ENCODE measurements at places on chromosomes 1 and 21.

- no peak for DNase-seq
Measured at GRCh38 chr1:18776777-18777176, 82.7 kb downstream of the TAS1R2 start.

DNA sequence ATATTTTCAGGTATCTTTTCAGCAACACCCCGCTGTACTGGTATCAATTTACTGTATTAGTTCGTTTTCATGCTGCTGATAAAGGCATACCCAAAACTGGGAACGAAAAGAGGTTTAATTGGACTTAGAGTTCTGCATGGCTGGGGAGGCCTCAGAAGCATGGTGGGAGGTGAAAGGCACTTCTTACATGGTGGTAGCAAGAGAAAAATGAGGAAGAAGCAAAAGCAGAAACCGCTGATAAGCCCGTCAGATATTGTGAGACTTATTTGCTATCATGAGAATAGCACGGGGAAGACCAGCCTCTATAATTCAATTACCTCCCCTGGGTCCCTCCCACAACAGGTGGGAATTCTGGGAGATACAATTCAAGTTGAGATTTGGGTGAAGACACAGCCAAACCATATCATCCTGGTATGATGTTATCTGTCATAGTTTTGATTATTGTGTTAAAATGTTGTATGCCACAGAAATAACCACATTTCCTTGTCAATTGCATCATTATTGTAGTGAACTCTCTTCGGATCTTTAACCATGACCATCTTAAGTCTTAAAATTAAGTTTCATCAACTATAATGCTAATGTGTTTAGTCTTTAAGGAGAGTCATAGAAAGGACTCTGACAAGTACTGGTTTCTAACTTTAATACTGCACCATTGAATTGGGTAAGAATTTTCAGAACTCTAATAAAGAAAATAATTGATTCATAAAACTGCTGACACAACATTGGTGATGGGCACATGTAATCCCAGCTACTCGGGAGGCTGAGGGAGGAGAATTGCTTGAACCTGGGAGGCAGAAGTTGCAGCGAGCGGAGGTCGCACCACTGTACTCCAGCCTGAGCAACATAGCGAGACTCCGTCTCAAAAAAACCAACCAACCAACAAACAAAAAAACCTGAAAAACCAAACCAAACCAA is 58.2 kb downstream of the TBX19 start:
- no peak for DNase-seq

- DNase-seq, result no peak
Measured at GRCh38 chr1:169053196-169053595, 53.3 kb upstream of the ATP1B1 start.

GRCh38 chr1:86388777-86389176 is 7.3 kb downstream of the ODF2L start:
- no peak for DNase-seq

GRCh38 chr1:10943991-10944730 is 68.3 kb upstream of the TARDBP start:
- DNase-seq, result no peak

DNA sequence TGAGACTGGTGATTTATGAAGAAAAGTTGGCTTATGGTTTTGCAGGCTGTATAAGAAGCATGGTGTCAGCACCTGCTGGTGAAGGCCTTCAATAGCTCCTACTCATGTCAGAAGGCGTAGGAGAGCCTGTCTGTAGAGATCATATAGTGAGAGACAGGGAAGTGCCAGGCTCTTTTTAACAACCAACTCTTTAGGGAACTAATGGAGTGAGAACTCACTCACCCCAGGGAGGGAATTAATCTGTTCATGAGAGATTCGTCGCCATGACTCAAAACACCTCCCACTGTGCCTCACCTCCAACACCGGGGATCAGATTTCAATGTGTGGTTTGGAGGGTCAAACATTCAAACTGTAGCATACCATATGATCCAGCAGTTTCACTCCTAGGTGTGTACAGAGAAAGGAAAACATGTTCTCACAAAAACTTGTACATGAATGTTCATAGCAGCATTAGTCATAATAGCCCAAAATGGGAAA is 72.6 kb downstream of the TTC3 start:
- DNase-seq, result no peak

GRCh38 chr1:36919491-36920145 is 114.7 kb downstream of the GRIK3 start:
- no peak for DNase-seq
